ENCODE measurements at places on chromosomes 12 and 14.

DNA sequence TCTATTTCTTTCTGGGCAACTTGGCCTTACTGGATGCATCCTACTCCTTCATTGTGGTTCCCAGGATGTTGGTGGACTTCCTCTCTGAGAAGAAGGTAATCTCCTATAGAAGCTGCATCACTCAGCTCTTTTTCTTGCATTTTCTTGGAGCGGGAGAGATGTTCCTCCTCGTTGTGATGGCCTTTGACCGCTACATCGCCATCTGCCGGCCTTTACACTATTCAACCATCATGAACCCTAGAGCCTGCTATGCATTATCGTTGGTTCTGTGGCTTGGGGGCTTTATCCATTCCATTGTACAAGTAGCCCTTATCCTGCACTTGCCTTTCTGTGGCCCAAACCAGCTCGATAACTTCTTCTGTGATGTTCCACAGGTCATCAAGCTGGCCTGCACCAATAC is 5.3 kb downstream of the OR4N5 start:
- DNase-seq = no peak

DNA sequence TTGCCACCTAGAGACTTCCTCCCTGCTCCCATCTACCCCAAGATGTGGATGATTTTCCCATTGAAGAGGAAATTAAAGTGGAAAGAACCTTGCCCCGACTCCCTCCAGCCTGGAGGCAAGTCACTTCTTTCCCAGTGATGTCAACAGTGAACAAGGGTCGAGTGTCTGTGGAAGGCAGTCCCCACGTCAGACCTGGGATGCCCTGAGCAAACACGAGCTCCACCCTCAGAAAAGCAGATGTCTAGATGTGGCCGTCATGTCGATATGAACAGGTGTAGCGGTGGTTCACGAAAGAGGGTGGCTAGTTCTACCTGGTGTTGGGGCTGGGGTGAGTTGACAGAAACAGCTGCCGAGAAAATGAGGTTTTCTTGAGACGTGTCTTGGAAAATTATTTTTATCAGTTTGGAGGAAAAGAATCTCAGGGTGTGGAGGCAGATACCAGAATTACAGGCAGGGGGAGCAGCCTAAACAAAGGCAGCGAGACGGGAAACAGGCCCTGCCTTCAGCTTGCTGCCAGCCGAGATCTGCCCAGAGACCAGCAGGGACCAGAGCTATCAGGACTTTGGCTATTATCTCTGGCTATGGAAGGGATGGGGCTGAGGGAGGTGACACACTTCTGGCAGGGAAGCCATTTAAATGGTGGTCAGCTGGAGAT is 25.9 kb downstream of the SYNDIG1L start:
- DNase-seq = no peak

- no peak for DNase-seq
These were observed 167.1 kb downstream of the CAND1 start for GRCh38 chr12:67436230-67436629.

- DNase-seq = no peak
These were observed 572 bp upstream of the ACSS3 start for GRCh38 chr12:81077329-81077685.

DNA sequence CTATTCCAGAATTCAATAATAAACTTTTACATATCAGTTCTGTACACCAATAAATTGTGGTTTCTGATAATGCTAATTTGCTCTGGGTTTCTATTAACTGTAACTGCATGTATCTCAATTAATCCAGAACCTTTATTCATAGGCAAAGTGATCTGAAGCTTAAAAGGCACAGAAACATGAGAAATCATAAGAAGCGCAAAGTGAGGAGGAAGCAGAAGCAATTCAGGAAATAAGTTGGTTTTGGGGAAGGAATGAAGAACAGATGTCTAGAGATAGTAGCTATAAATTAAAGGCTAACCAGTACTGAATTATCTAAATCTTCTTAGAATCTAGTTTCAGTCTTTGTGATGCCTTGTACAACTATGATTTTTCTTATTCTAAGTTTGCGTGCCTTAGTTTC is 24.6 kb downstream of the KERA start:
- DNase-seq = no peak

DNA sequence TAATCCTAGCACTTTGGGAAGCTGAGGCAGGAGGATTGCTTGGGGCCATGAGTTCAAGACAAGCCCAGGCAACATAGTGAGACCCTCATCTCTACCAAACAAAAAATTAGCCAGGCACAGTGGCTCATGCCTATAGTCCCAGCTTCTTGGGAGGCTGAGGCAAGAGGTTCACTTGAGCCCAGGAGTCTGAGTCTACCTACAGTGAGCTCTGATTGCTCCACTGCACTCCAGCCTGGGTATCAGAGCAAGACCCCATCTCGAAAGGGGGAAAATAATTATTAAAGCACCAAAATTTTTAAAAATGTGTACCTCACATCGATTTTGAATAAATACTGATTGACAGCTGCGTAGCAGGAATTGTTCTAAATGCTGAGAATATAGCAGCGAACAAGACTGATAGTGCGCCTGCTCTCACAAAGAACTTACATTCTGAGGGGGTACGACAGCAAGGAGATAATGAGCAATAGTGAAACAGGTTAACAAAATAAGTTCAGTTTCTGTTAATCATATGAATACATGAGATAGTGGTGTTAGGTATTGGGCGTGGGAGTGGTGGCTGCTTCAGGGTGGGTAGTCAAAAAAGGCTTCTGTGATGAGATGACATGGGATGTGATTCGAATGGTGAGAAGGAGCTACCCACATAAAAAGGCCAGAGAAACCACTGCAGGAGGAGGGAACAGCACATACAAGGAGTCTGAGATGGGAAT is 19.6 kb downstream of the HCFC2 start:
- no peak for DNase-seq

DNA sequence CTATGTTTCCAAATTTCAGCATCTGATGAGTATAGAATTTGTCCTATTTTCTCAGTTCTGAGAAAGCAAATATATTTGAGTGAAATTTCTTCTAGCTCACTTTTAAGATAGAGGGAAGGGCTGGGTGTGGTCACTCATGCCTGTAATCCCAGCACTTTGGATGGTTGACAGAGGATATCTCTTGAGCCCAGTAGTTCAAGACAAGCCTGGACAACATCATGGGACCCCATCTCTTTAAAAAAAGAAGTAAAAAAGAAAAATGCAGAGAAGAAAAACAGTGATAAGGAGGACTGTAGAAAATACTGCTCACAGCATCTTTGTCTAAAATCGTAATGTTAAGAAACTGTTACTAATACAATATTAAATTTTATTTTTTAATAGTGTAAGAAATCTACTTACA is 2.3 kb upstream of the OR6C70 start:
- no peak for DNase-seq

- DNase-seq = no peak
These were observed 23.6 kb upstream of the CD69 start for GRCh38 chr12:9784326-9784725.

- DNase-seq = peak; percentile 73
These were observed 29.8 kb downstream of the GPRC5D start for GRCh38 chr12:12922191-12922616.

DNA sequence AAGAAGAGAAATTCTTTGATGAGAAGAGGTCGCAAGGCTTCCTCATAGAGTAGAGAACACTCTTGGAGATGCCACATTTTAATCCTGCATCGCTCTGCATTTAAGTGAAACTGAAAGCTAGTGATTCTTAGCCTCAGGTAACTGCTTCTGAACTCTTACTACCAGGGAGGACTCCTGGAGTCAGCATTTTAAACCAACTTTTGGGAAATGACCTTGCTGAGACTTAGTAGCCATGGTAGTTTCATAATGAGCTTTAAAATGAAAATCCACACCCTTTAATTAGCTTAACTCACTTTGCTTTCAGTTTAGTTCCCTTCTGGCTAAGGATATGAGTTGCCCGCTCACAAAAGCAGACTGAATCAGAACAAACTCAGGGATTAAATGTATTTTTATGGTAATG is 80.3 kb downstream of the SYNE2 start:
- DNase-seq = no peak

- DNase-seq = no peak
These were observed 159.7 kb upstream of the BMP4 start for GRCh38 chr14:54116198-54116885.

GRCh38 chr14:93006567-93007051 is 83.7 kb downstream of the CHGA start:
- DNase-seq = no peak

DNA sequence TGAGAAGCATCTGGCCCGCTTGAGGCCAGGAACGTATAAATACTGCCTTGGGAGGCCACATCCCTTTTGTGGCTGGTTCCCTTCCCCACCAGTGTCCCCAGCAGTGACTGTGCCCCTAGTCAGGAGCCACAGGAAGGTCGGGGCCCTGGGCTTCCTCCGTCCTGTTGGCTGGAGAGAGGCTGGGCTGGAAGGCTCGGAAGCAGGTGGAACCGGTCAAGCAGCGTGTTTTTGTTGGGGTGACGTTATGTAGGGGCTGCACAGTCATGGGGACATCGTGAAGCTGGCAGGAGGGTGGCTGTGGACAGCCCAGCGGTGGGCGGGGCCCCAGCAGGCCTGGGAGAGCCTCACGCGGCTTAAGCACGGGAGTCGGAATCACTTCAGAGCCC is 10.1 kb downstream of the XRCC3 start:
- DNase-seq = no peak

GRCh38 chr12:123065676-123066383 is 85.1 kb downstream of the PITPNM2 start:
- no peak for DNase-seq

GRCh38 chr12:121807642-121808347 is 4.0 kb downstream of the SETD1B start:
- no peak for DNase-seq

DNA sequence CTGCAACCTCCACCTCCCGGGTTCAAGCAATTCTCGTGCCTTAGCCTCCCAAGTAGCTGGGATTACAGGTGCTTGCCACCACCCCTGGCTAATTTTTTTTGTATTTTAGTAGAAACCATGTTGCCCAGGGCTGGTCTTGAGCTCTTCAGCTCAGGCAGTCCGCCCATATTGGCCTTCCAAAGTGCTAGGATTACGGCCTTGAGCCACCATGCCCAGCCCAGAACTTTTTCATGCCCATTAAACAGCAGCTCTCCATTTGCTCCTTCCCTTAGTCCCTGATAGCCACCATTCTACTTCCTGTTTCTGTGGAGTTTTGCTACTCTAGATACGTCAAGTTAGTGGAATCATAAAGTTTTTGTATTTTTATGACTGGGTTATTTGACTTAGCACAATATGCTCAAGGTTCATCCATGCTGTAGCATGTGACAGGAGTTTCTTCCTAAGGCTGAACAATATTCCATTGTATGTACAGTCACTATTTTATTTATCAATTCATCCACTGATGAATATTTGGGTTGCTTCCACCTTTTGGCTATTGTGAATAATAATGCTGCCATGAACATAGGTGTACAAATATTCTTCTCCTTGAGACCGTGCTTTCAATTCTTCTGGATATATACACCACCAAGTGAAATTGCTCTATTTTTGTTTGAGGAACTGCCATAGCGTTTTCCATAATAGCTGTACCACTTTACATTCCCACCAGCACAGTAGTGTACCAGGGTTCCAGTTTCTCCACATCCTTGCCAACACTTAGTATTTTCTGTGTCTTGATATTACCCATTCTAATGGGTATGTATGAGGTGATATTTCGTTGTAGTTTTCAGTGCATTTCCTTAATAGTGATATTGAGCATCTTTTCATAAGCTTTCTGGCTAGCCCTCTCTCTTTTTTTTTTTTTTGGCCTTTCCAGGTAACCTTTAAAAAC is 15.0 kb downstream of the ATF1 start:
- DNase-seq = no peak

- DNase-seq = no peak
These were observed 74.3 kb downstream of the SLC25A21 start for GRCh38 chr14:37098132-37098531.

GRCh38 chr14:97724265-97724731 is 927.1 kb downstream of the VRK1 start:
- DNase-seq = no peak

- no peak for DNase-seq
These were observed 83.0 kb upstream of the CCND2 start for GRCh38 chr12:4190366-4191063.

- DNase-seq = no peak
These were observed 483.6 kb upstream of the RGS6 start for GRCh38 chr14:71448431-71449315.

- DNase-seq = peak; percentile 30
These were observed 67.1 kb downstream of the PPFIA2 start for GRCh38 chr12:81692008-81692407.

- DNase-seq = no peak
These were observed 9.2 kb upstream of the KRT73 start for GRCh38 chr12:52627395-52628110.

DNA sequence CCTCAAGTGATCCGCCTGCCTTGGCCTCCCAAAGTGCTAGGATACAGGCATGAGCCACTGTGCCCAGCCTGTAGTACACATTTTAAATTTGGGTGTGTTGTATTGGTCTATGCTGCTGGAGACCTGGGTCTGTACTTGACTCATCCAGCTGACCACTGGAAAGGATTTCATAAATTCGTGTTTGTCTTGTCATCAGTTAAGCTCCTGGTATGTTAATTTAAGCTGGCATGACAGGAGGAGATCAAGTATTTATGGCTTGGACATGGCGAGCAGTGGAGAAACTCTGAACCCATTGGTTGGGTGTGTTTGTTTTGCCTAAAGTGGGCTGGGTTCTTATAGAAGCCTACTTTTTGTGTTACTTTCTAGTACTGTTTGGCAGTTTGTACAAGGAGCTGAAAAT is 24.2 kb downstream of the YY1 start:
- DNase-seq = no peak

- DNase-seq = no peak
These were observed 24.7 kb downstream of the ARG2 start for GRCh38 chr14:67644428-67644827.

GRCh38 chr12:124033859-124034258 is 60.8 kb downstream of the ZNF664 start:
- DNase-seq = no peak

GRCh38 chr14:104800771-104801519 is at the start of gene ZBTB42:
TSS of gene ZBTB42 (plus strand) at chr14:104801101. CDS start at chr14:104801198, 97 bp downstream.
- peak; percentile 51 for DNase-seq

GRCh38 chr12:105329926-105330282 is 587 bp upstream of the C12orf75 start:
- DNase-seq = no peak

DNA sequence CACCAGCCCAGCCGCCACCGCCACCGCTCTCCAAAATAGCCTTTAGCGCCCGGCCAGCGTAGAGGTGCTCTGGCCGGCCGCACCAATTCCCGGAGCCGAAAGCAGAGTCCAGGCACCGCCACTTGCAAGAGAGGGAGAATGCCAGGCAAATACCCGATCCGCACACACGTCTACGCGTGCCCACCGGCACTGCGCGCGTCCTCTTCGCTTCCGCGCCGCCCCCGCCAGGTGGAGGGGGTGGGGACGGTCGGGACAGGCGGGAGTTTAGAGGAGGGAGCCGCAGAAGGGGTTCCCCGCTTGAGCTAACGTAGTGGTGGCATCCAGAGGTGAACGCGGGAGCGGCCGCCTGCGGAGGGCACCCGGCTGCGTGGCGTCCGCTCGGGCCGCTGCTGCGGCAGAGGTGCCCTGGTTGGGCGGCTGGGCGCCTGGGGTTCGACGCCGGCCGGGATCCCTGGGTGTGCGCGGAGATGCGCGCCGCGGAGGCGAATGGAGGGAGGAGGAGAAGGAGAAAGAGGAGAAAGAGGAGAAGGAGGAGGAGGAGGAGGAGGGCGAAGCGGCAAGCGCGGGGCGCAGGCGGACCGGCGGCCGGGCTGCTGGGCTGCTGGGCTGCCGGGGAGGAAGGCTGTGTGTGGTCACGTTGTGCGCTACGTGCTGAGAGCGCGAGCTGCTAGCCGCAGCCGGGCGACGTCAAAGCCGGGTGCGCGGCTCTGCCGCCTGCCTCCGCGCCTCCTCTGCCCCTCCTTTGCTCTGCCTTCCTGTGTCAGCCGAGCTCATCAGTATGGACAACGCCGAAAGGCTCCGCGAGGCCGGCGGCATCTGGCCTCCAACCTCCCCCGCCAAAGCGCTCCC is at the start of gene MDGA2:
TSS of gene MDGA2 (minus strand) at position 140 of the 849 bp plus-strand sequence.
- no peak for DNase-seq

- DNase-seq = peak; percentile 66
These were observed 40.7 kb upstream of the MTERF2 start for GRCh38 chr12:107027636-107028053.
